ENCODE measurements at places on chromosomes 5 and 9. TPM values are rescaled to one million over a fixed set of nuclear protein-coding genes. Genes with fewer than 3 reads are reported as not detected.

The SLCO4C1 gene
- 47.3 TPM for total RNA-seq

The TSSK1B gene
- not detected for total RNA-seq

The ABO gene
- 17.8 TPM for total RNA-seq

- no peak for DNase-seq
These were observed 126.8 kb downstream of the EHMT1 start for GRCh38 chr9:137745541-137745991.

The CCL27 gene
- total RNA-seq: 32.5 TPM

DNA sequence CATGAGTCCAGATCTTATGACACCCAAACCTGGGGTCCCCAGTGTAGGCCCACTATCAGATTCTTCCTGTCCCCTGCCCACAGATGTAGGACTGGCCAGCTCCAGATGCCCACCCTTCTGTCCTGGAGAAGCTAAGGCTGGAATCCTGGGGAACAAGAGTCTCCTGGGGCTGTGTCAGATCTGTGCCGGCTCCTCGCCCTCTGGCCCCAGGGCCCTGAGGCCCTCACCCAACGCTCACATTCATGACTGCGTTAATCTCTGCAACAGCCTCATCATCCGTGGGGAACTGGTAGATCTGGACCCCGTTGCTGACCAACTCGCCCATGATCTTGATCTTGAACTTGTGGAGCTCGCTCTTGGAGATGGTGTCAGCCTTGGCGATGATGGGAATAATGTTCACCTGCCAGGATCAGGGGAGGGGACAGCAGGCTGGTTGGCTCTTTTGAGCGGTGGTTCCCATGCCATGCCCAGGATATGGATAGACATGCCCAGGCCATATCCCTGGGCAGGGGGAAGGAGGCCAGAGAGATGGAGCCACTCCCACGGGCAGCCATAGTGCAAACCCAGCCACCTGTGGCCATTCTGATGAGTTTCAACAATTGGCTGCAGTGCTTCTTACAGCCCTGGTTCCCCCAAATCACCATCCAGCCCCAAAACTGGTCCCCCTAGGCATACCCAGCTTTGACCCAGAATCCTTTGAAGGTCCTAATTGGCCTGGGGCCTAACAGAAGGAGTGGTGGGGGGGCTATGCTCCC, 14.6 kb downstream of the SEPTIN8 start:
- DNase-seq: peak; percentile 38

DNA sequence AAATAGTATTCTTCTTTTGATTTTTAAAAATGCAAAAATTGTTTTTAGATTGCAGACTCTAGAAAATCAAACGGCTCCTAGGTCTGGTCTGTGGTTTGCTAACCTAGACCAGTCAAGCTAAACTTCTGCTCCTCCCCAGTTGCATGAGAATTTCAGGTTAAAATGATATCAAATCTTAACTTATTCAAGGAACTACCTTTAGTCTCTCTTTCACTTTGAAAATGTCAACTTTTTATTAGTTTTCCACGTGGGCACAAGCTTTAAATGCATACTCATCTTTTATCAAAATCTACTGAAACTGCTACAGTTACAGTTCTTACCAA, 8.8 kb downstream of the CAMK4 start:
- DNase-seq: no peak

The NOXA1 gene
- total RNA-seq: 20.1 TPM

DNA sequence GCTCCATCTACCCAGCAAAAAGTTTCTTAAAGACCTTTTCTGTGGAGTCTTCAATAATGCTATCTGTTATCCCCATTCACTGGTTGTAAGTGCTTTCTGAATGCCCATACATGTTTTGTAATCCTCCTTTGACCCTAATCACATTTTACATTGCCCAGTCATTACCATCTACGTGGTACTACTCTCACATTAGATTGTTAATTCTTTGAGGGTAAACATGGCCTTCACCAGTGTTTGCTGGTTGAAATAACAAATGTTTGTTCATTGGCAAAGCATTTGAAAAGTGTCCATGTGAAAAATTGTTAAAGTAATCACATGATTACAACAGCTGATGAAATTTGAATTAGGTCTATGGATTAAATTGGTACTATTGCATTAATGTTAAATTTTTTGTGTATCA, 31.8 kb downstream of the MEGF10 start:
- DNase-seq: no peak

The SHROOM1 gene
- 21.0 TPM for total RNA-seq

GRCh38 chr9:127444921-127445850, 6.0 kb downstream of the RPL12 start:
- DNase-seq: no peak

GRCh38 chr9:20725675-20726074, 41.6 kb downstream of the FOCAD start:
- no peak for DNase-seq

- DNase-seq: no peak
These were observed 37.4 kb downstream of the FOXI1 start for GRCh38 chr5:170143091-170143490.

DNA sequence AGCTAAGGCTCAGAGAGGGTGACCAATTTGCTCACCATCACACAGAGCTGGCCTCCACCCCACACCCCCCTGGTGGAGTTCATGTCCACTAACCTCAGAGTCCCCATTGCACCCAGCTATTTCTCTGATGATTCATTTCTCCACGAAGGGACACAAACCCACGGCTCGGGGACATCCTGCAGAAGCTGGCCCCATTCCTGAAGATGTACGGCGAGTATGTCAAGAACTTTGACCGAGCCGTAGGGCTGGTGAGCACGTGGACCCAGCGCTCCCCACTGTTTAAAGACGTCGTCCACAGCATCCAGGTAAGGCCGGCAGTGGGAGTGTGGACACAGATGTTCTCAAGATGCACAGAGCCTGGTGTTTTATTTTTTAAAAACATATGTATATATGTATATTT, 52.6 kb upstream of the SUSD3 start:
- DNase-seq: no peak

GRCh38 chr5:151383011-151383410, 35.7 kb upstream of the SLC36A2 start:
- no peak for DNase-seq

- peak; percentile 5 for DNase-seq
These were observed 74.4 kb upstream of the FCN1 start for GRCh38 chr9:134991808-134992754.

DNA sequence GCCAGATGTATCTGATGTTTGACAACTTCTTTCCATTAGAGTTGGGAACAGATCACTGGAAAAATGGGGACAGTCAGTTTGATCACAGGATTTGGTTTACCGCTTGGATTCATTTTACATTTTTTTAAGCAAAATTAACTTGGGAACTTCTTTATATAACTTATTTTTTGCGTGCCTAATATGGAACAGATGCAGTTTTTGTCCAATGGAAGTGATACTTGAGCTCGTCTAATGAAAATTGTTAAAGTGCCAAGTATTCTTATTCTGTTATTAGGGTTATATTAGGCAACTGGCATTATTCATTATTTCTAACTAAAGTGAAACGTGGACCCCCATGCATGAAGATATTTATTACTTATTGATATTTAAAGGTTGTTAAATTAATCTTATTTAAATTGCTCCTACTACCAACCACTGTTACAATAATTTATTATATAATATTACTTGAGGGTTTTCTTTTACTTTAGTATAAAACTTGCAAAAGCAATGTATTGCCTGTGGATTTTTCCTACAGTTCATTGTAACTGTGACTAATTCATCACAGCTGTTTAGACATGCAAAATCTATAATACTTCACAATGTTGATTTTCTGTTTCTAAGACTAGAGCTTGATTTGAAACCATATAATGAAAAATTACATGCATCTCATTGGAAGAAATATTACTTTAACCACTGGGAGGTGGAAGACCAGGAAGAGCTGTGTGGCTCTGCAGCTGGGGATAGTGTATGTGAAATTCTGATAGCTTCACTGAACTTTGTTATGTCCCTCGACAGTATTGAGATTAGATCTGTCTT, 787.3 kb upstream of the WWC1 start:
- no peak for DNase-seq

The RALGDS gene
- total RNA-seq: 102 TPM

The LCN10 gene
- 1.0 TPM for total RNA-seq

DNA sequence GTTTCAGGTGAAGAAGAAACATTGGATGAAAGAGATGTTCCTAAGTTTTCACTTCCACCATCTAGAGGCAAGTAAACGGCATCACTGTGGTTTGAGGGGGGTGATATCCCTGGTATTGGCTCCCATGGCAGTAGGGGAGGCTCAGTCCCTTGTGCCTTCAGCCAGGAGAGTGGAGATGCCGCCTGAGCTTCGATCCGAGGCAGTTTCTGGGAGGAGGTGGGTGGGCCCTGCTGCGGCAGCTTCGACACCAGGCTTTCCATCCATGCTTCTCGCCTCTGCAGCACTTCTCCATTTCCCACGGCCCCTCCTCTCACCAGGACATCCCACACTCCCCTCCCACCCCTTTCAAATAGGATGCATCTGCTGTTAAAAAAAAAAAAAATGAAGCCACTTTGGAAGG, 258.3 kb downstream of the GADD45G start:
- no peak for DNase-seq

GRCh38 chr9:35164711-35165110, 2.9 kb downstream of the UNC13B start:
- DNase-seq: no peak

GRCh38 chr9:4591123-4591500, 71.0 kb upstream of the PLPP6 start:
- DNase-seq: no peak

The SLIT3 gene
- 29.6 TPM for total RNA-seq

DNA sequence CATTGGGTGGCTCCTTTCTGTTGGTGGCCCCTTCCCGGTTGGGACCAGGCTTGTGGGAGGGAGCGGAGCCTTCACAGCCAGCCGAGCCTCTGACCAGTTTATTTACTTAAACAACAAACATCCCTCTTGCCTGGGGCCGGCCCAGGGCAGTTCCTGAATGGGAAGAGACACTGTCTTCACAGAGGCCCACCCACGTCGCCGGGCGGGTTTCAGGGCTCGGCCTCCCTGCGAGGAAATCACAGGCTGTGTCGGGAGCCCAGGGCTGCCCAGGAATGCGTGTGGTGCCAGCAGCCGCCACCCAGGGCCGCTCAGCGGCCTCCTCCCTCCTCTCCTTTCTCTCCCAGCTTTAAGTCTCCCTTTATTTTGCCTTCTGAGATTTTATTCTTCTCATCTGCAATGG, 132.5 kb downstream of the HSD17B3 start:
- DNase-seq: peak; percentile 80

The TMEM250 gene
- total RNA-seq: 39.8 TPM

- no peak for DNase-seq
These were observed 662.9 kb upstream of the ZNF608 start for GRCh38 chr5:125409234-125409860.

The GARIN3 gene
- not detected for total RNA-seq

DNA sequence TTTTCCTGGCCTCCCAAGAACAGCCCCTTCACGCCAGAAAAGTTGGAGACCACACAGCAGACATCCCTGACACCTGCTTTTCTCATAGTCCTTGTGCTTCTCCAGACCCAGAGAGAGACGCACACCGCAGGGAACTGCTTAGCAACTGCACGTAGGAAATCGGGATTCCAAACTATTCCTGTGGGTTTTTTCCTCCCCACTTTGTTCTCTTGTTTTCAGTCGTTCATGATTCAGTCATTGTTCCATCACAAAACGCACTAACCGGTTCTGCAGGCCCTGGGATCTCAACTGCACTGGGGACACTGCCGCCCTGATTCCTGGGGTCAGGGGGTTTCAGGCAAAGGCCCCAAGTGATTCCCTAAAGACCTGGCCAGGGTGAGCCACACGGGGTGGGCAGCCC, 588.0 kb upstream of the KLF4 start:
- no peak for DNase-seq

GRCh38 chr5:172379481-172379880, 74.8 kb downstream of the SH3PXD2B start:
- DNase-seq: no peak

The DBH gene
- total RNA-seq: not detected

DNA sequence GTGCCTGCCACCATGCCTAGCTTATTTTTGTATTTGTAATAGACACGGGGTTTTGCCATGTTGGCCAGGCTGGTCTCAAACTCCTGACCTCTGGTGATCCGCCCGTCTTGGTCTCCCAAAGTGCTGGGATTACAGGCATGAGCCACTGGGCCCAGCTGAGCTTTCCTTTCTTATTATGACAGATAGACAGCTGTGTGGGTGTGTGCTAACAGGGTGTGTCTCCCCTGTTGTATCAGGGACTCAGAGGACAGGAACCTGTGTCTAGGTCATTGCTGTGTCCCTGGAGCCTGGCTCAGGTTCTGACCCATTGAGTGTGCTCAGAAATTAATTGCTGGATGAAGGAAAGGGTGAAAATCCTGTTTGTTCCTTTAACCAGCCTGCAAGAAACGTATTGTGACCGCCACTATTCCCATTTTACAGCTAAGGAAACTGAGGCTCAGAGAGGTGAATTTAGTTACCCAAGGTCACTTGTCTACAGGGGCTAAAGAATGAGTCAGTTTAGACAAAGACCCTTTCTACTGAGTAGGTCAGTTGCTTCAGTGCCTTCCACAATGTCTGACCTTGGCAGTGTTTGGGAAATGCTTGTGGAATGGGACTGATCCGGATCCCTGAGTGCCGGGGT, 16.8 kb downstream of the NCS1 start:
- no peak for DNase-seq

- DNase-seq: no peak
These were observed 614.5 kb downstream of the MAT2B start for GRCh38 chr5:164119806-164120447.

The CAST gene
- 298 TPM for total RNA-seq

The RLN2 gene
- 0.60 TPM for total RNA-seq

- DNase-seq: no peak
These were observed 17.6 kb upstream of the NANS start for GRCh38 chr9:98038958-98039357.

DNA sequence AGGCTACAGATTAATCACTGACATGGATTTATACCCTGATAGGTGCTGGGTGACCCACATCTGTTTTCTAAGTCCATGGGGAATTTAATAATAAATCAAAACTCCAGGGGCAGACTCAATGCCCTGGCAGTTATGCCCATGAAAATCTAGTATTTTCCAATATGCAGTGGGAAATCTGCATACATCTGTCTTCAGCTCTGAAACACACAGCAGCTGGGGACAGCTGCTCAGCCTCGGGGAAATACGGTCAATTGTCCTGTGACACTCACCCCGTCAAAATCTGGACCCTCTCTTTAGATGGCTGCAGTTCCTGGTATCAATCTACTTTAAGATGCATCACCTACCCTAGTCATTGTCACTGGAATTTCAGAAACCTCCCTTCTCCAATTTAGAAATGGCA, 12.7 kb upstream of the C1QTNF3 start:
- DNase-seq: no peak

The SPINK1 gene
- total RNA-seq: not detected

- DNase-seq: no peak
These were observed 611.1 kb downstream of the ACTL7B start for GRCh38 chr9:108244686-108245085.

The FAXDC2 gene
- 73.0 TPM for total RNA-seq

The ARRDC3 gene
- 90.4 TPM for total RNA-seq

- DNase-seq: no peak
These were observed 76.9 kb downstream of the GHR start for GRCh38 chr5:42500003-42500599.

DNA sequence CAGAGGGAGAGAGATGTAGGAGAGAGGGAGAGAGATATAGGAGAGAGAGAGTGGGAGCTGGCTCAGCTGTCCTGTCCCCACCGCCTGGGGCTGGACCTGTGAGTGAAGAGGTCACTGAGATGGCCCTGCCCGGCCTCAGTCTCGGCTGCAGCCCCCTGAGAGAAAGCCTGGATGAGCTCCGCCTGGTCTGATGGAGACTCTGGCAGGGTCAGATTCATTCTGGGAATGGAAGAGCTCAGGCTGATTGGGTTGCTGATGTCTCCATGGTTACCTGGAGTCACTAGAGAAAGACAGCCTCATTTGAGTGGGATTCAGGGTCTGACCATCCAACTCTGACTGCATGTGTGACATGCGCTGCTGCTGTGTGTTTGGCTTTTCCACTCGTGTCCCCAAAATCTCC, 27.1 kb upstream of the SEMA4D start:
- DNase-seq: no peak

The PAIP2 gene
- total RNA-seq: 36.7 TPM
